ENCODE measurements at places on chromosomes 6 and 20. TPM values are rescaled to one million over a fixed set of nuclear protein-coding genes. Genes with fewer than 3 reads are reported as not detected.

The AKAP12 gene
- not detected for polyA plus RNA-seq

The IGF2R gene
- polyA plus RNA-seq = 8.2 TPM

The MLIP gene
- polyA plus RNA-seq = not detected

The JPH2 gene
- not detected for polyA plus RNA-seq

The SPTLC3 gene
- not detected for polyA plus RNA-seq
